Endothelial cell of umbilical vein (primary cell): ENCODE measurements at places on chromosomes 2 and 18.
A peak's percentile ranks its signal among the peaks of the same experiment; 100 is the strongest.

DNA sequence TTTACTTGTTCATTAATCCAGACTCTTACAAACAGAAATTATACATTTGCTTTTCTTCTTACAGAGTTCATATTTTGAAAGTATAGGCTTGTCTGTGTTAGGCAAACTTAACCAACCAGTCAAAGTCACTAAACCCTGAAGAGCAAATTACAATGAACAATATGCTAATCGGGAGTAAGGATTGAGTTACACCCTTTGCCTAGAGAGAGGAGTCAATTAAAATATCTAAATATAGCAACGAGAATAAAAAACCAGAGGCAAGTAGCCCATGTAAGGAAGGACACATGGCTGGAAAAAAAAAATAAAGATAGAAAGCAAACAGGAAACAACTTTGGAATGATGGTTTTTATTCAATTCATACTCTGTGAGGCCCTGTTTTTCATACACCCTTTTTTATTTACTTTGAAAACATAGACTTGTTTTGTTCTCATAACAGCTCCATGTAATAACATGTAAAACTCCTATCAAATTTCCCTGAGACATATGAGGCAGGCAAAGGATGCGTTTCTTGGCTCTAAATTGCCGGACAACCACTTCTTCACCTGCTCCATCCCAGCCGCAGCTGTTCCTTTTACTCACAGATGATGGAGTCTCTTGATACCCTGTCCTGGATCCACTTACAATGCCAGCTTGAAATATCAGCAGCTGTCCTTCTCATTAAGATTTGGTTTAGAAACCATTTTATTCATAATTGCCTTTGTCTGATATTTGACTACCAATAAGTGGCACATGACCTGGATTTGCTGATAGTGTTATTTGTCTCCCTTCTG, 767.7 kb upstream of the GCFC2 start:
- no peak for DNase-seq

- no peak for DNase-seq
These were observed 243.4 kb downstream of the SLC8A1 start for GRCh38 chr2:40208463-40208862.

DNA sequence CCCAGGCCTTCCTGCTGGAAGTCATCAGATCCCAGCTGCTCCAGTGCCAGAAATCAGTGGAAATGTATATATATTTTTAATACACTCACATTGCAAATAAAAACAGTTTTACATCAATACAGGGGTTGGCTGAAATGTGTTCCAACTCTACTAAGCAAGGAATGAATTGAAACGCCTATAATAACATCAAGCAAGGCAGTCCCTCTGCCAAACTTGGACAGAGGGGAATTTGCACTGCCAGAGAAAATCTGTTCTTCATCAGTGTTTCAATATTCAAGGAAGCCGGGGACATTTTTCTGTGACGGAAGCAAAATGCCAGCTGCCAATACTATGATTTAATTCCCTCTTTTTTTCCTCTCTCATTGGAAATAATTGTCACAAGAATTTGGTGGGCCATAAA, 335.3 kb downstream of the TNS1 start:
- DNase-seq: no peak

- DNase-seq: no peak
These were observed 73.1 kb upstream of the HPCAL1 start for GRCh38 chr2:10229462-10230099.

DNA sequence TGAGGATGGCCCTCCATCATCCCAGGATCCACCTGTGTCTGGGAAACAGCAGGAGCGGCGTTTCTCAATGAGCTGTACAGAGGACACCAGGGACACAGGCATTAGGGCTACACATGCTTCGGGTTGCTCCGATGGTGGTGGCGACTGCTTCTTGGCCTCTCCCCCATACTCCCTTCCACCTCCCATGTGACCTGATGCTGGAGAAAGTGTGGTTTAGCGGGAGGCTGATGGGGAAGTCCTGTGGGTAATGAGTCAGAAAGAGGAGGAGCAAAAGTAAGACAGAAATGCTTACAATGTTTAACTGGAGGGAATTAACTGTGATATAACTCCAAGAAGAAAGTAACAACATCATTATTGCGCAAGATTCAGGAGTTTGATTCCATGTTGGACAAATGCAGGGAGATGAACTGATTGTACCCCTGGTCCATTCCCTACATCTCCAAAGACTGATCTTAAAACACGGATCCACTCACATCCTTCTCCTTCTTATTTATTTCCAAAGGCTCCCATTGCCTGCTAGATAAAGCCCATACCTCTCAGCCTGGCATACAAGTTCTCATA, 186.6 kb downstream of the NRP2 start:
- no peak for DNase-seq

DNA sequence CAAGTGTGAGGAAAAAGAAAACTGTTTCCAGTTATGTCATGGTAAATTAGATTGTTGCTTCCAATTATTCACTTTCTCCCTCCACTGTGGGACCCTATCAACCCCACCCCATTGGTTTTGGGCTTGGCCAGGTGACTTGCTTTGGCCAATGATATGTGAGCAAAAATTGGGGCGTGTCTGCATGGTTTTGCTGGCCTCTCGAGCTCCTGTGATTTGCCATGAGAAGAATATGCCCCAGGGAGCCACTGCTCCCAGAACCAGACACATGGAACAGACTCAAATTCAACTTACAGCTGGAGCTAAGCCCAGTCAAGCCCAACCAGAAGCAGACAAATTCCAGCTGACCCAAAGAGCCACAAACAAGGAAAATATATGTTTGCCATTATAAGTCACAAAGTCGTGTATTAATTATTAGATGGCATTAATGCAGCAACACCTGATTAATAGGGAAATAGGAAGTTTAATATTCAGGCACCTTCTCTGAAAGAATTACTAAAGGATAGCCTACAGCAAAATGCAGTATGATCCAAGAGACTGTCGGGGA, 248.9 kb downstream of the ANAPC1 start:
- DNase-seq: no peak

- no peak for DNase-seq
These were observed 141.8 kb upstream of the MYT1L start for GRCh38 chr2:2472881-2473280.

DNA sequence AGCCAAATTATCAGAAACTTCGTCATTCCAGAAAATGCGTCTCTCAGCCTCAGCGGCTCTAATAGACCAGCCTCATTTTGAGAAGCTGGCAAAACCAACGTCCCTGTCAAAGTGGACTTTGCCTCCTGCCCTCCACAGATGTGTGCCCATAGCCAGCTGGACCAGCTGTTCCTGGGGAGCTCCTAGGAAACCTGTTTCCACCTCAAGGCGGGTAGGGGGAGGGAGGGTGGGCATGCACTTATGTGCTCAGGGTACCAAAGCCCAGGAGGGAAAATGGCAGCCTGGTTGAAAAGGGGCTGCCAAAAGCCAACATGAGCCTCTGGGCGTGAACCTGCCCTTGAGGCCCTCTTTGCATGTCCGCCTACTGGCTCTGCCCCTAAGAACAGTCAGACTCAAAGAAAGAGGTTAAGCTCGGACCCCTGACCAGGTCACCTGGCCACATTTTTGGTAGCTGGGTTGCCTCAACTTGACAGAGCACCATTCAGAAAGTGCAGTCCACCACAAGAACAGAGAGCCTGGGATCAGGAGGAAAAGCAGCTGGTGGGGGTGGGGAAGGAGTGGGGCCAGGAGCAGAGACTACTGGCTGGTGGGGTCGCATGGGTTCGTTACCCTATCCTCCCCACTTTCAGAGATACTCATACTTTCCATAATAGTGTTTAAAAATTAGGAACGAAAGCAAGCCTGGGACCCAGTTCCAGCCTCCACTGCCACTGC, 3.5 kb downstream of the PER2 start:
- DNase-seq: no peak

DNA sequence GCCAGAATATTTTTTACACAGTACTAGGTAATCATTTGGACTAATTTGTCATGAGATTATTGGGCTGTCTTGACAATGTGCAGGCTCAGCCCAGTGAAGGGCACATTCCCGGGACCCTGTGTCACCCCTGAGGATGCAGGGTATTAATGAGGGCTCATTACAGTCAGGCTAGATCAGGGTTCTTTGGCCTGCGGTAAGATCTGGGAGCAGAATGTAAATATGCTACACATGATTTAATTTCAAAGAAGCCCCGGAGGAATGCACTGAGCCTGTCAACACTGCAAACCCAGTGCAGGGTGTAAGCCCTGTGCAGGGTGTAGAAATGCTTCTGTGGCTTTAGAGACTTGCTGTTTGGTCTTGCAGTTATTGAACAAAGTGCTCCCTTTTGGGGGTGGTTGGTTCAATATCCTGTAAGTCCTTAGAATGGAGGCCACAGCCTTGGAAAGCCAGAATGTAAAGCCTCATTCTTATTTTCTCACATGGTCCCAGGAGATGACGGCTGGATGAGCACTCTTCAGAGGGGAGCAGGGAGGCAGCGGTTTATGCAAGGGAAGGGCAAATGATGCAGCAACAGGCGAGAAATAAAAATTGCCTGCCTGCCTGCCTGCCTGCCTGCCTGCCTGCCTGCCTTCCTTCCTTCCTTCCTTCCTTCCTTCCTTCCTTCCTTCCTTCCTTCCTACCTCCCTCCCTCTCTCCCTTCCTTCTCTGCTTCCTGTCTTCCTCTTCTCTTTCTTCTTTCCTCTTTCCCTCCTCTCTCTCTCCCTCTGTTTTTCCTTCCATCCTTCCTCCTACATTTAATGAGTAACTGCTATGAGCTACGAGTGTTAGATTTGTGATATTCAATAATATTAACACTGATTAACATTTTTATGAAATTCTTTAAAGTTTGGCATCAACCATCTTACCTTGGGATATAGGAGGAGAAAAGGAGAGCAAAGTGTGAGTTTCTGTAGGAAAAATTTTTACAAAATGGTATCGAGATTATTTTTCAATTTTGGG, 148.8 kb downstream of the VAPA start:
- DNase-seq: no peak

- no peak for DNase-seq
These were observed 94.9 kb downstream of the FAM161A start for GRCh38 chr2:61759005-61759404.

- no peak for DNase-seq
These were observed 65.8 kb downstream of the RTN4 start for GRCh38 chr2:54984476-54984875.

- DNase-seq: peak; percentile 9
These were observed 41.4 kb upstream of the RNU4ATAC start for GRCh38 chr2:121489284-121489683.

GRCh38 chr2:129248198-129248597, 731.3 kb upstream of the RAB6C start:
- DNase-seq: no peak

- no peak for DNase-seq
These were observed 31.0 kb upstream of the CCDC93 start for GRCh38 chr2:118044854-118045253.

GRCh38 chr2:235575904-235576303, 82.1 kb downstream of the AGAP1 start:
- no peak for DNase-seq

GRCh38 chr2:125168442-125168841, 1143.4 kb downstream of the CNTNAP5 start:
- DNase-seq: no peak

DNA sequence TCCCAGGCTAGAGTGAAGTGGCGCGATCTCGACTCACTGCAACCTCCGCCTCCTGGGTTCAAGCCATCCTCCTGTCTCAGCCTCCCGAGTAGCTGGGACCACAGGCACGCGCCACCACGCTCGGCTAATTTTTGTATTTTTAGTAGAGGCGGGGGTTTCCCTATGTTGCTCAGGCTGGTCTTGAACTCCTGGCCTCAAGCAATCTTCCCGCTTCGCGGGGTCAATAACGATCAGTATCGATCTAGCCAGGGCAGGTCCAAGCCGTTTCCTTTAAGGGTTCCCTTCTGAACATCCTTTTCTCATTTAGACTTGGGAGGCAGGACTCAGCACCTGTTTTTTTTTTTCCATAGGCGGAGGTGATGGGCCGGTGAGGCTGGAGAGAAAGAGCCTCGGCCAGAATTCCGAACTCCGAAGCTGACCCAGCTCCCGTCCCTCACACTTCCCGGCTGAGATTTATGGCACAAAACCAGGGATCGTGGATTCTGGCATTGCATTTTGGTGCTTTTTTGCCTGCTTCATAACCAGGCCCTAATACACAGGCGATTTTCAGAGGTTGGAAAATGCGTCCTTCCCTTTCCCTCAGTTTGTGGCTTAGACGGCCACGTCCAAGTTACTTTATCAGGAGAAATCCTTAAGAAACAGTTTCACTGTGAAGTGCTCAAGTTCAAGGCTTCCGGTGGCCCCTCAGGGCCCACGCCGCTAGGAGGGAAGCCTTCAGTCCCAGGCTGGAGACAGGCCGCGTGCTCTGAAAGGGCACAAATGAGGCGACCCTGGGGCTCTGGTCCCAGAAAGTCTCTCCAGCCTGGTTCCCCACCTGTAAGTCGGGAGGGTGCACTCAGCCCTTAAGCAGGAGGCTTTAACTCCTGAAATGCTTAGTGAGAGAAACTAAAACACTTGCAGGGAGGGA, 998 bp upstream of the SLC66A3 start:
- DNase-seq: no peak
